ENCODE measurements at places on chromosomes 6 and 20.

GRCh38 chr6:102907181-102907580 lies 1513.7 kb downstream of the GRIK2 start:
- DNase-seq: no peak

DNA sequence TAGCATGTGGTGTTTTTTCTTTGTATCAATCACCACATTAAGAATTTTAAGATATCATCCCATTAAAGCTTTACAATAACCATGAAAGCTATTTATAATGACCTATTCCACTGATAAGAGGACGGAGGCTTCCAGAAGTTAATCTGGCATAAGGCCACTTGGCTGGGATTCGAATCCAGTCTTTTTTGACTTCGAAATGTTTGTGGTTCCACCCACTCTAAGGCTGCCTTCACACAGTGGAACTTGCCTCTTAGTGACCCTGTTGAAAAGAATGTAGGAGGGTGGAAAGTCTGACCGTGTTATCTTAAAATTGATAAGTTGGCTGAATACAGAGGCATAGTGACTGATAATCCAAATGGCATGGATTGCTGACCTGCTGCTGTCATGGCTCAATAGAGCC lies 959.7 kb downstream of the KIF16B start:
- no peak for DNase-seq

DNA sequence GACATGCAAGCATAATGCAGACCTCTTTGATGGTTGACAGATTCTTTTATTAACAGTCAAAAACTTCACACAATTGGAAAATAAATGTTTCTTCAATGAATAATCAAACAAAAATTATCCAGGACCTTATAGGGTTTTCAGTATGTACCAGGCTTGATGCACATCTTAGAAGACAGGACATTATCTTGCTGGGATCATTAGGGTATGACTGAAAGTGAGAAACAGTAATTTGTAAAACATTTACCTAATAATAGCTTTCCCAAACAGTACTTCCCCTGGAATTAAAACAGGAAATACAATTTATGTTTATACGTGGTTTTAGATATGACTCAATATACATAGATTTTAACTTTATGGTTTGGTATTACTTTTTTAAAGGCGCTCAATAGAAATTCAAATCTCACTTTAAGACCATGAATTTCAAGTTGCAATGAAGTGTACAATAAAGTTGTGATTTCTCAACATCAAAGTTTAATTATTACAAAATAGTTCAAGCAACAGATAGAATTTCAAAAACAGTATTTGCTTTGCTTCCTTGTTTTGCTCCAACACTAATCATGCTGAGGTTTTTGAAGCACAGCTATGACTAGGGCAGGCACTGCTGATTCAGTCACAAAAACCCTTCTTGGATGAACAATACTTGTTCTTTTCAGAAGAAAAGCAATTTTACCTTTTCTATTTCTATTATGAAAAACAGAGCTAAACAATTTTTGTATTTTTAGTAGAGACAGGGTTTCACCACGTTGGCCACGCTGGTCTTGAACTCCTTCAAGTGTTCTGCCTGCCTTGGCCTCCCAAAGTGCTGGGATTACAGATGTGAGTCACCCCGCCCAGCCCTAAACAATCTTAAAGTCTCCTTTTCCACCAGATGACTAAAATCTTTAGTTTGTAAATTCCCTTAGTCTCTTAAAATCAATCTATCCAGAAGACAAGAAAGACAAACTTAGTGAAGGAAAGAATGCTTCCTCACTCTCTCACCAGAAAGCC lies 13.7 kb downstream of the SOD2 start:
- no peak for DNase-seq

DNA sequence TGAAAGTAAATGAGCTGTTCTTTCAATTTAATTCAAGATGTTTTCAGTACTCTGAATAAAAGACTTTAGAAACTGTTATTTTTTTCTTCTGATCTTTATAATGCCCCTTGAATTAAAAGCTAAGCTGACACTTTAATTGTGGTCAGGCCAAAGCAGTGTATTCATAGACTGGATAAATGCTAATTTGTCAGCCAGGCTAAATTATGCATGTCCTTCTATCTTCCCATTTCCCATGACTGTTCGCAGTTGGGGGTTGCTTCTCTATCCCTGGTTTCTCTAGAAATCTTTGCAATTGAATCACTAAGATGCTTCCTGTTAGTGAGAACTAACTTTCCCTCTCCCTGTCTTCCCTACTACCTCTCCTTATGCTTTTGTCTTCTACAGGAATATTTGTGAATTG lies 396.2 kb downstream of the RFPL4B start:
- DNase-seq: no peak

DNA sequence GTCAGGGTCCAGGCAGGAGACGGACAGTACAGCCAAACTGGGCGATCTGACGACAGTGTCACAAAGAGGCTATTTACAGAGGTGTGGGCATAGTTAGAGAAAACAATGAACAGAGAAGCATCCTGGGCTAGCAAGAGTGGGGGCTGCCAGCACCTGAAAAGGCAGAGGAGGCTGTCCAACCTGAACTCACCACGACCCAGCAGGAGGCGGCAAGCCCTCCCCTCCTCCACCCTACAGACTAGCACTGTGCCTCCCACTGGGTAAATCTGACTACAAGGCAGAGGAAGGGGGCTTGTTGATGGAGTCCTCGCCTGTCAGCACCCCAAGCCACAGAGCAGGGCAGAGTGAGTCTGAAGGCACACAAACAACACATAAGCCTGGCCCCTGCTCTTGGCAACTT lies 52.8 kb upstream of the CDYL start:
- DNase-seq: no peak

GRCh38 chr6:147724454-147724853 lies 216.0 kb downstream of the SAMD5 start:
- no peak for DNase-seq

- DNase-seq: no peak
Measured at GRCh38 chr6:47634210-47635047, 64.0 kb upstream of the ADGRF4 start.

GRCh38 chr20:61684583-61685235 lies 381.0 kb downstream of the TAF4 start:
- DNase-seq: no peak

- no peak for DNase-seq
Measured at GRCh38 chr6:118913161-118913560, 19.2 kb downstream of the ASF1A start.

DNA sequence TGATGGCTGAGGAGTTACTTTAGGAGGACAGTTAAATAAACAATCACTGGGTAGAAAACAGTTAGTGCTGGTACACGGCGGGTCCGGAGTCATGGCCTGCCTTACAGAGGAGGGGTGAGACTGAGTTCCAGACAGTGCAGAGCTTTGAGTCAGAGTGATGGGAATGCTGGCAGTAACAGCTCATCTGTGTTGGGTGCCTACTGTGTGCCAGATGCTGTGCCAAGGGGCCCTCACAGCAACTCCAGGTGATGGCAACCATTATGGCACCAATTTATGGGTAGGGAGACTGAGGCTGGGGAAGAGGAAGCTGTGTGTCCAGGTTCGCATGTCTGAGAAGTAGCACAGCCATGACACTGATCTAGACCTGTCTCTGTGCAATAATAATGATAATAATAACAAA lies 132.6 kb downstream of the CEBPB start:
- no peak for DNase-seq

DNA sequence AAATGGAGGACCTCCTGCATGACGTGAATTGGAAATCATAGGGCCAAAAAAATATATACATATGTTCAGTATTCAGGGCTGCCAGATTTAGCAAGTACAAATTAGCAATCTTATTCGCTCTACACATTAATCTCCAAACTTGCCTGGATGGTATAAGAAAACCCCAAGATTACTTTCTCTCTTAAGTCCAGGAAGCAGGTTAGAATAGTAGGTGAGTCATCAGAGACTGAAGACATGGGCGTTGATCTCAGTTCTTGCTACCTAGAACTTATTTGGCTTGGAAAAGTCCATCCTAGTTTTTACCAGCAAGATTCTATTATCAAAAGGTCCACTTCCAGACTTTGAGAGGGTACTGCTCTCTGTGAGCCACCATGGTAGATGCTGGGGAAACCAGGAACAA lies 47.4 kb downstream of the GPR63 start:
- DNase-seq: no peak

GRCh38 chr6:34236443-34237315 lies at the start of gene HMGA1:
Gene HMGA1, plus strand, starts transcription at chr6:34236873. Its CDS starts 3,908 bp downstream, at chr6:34240781.
- peak; percentile 68 for DNase-seq

- no peak for DNase-seq
Measured at GRCh38 chr6:169558774-169559441, 142.9 kb downstream of the WDR27 start.

GRCh38 chr6:8414844-8415243 lies 20.5 kb downstream of the SLC35B3 start:
- DNase-seq: no peak

DNA sequence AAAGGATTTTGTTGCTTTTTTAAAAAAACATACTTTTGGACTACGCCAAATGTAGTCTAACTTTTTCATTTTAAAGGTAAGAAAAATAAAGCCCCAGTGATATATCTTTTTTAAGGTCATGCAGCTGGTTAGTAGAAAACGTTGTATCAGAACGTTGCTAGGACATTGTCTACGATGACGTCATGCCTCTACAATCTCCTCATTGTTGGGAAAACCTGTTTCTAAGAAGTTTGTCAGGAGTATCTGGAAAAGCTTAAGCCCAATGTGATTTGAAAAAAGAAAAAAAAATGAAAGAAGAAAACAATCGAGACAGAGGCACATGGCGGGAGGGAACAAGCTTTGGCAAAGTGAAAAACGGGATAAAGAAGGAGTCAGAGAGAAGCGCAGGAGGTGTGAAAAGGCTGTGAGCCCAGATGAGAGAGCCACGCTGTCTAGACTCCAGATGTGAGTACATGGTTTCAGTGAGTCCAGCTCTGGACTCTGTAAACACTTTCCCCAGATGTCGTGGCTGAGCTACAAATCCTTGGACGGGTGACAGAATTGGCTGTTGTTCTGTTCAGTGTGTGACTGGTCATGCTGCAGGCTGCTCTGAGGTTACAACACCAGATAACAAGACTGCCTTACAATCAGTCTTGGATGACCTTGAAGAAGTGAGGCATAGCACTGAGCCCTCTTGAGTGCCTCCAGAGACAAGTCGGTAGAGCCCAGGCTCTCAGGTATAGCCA lies 656.7 kb upstream of the ID4 start:
- no peak for DNase-seq

DNA sequence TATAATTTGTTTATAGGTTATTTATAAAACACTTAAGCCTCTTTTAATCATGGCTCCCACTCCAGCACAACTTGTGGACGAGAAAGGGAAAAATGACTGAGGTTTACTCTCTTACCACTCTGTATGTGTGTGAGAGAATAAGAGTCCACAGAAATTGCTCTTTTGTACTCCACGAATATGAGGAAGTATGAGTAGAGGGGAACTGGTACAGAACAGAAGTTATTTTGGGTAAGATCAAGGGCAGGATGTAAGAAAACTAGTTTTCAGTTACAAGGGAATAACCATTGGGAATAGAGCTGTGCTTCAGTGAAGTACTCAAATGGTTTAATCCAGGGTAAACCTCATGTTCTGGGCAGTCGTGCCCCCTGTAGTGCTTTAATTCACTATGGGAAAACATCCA lies 72.6 kb downstream of the REV3L start:
- DNase-seq: no peak

DNA sequence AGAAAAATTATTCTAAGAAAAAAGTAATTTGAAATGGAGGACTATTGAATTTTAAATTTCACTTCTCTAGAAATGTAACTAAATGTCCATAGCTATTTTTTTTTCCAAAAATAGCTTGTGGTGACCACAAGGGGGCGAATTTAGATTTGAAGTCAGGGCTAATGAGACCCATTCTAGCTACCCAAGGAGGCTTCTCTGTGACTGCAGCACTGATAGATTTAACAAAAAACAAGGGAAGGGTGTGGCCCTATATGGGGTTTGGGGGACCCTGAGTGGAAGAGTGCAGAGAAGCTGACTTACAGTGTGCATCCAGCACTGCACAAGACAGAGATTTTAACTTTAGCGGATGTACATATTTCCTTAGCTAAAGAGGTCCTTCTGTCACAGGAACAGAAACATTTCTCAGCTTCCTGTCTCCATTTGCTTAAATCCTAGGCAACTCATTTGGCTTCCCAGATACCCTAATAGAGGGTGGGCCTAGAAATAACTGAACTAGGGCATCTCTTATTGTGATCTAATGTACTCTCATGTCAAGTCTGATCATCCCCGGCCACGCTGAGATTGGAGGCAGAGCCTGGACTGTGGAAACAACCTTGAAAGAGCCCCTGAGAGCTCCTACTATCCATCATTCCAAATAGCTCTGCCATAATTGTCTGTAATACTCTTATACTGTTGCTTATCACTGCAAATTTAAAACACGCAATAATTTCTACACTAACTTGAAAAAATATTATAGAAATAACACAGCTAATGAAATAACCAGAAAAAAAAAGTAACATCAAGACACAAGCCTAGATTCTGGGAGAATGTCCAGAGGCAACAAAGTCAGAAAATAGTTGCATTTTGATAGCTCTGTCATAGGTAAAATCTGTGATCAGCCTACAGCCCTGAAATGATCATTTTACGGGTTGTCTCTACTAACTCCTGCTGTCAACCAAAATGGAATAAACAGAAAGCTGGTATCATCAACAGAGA lies 93.6 kb downstream of the SNAP91 start:
- no peak for DNase-seq

- no peak for DNase-seq
Measured at GRCh38 chr20:16953858-16954257, 205.7 kb downstream of the OTOR start.

- DNase-seq: no peak
Measured at GRCh38 chr6:13303668-13304017, 24.7 kb downstream of the TBC1D7 start.

DNA sequence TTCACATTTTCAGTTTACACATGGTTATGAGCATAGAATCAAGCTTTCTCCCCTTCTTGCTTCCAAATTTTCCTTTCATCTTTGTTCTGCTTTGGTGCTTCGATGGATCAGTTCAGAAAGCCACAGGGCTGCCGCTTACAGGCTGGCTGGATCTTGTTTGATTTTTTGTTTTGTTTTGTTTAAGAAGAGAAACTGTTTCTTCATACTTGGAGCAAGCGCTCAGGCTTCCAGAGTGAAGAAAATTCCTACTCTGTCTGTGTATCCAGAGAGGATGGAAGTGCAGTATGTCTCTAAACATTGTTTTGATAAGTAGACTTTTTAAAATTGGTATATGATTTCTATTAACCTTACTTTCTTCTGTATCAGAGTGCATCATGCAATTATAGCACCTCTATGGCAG lies 66.9 kb downstream of the ARID1B start:
- no peak for DNase-seq

DNA sequence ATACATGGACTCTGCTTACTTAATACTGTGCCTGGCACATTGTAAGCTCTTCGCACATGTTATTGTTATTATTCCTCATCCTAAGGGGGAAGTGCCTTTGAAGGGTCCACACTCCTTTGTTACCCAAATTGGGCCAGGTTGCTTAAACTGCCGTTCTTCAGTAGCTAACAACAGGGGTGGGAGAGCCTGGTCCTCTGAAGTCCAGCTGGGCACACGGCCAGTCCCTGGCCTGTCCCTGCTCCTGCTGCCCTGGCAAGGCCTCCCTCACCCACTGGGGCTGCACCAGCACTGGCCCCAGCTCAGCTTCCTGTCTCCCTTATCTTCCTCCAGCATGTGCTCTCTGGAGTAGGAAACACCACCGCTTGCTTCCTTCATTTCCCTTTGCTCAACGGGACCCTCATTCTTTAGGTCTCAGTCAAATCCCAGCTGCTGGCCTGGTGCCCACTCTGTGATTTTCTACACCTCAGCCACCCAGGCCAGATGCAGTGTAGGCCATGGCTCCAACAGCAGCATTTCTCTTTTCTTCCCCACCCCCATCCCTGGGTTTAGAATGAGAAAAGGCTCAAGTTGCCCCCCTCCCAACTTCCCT lies 5.5 kb upstream of the PROCR start:
- no peak for DNase-seq

GRCh38 chr6:33909737-33910136 lies 105.9 kb upstream of the MLN start:
- DNase-seq: no peak

Measured in anterior cingulate cortex (tissue), 58 donors.